ENCODE measurements at places on chromosomes 1 and 21.

DNA sequence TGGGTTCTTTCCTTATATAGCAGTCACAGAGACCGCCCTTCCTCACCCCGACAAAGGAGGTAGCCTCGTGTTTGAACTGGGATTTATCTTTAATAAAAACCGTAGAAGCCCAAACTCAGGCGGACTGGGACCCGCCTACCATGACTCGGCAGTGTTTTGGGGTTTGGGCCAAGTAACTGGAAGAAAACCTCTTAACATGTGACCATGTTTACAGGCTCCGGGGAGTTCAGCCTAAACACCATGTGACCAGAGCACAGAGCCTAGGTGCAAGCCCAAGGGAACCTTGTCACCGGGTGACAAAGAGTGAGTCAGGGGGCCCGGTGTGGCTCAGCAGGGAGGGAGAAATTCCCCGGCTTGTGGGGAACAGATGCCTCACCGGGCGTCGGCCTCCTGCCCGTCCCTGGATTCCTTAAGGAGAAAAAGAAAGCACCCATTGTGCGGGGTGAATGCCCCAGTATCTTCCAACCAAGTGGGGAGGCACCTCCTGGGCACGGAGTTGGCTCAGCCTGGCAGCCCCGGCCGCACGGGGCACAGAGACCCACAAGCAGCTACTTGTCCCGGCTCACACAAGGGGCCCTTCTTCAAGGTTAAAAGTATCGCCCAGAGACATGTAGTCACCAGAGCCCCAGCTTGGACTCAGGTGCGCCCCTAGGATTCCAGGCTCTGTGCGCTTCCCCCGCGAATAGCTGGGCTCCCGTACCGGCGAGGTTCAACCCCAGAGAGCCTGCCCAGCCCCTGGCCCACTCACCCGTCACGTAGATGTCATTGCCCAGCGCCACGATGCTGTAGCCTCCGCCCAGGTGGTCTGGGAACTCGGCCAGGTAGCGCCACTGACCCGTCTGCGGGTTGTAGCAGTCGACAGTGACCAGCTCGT, 1.4 kb downstream of the KLHL21 start:
- peak; percentile 68 for DNase-seq

- no peak for DNase-seq
These were observed 10.4 kb downstream of the TDRKH start for GRCh38 chr1:151779852-151780251.

DNA sequence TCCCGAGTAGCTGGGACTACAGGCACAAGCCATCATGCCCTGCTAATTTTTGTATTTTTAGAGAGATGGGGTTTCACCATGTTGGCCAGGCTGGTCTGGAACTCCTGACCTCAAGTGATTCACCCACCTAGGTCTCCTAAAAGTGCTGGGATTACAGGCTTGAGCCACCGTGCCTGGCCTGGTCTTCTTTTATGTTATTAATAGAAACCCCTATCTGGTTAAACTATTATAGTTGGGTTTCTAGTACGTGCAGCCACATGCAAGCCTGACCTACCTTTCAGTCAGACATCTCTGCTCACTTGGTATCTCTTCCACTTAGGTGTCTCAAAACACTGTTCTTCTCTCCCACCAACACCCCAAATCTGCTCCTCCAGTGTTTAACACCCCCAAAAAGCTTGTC, 34.4 kb downstream of the PSEN2 start:
- DNase-seq, result no peak

GRCh38 chr1:97298966-97299365, 577.4 kb downstream of the PTBP2 start:
- no peak for DNase-seq

- DNase-seq, result no peak
These were observed 14.6 kb downstream of the CHIT1 start for GRCh38 chr1:203214871-203215270.

DNA sequence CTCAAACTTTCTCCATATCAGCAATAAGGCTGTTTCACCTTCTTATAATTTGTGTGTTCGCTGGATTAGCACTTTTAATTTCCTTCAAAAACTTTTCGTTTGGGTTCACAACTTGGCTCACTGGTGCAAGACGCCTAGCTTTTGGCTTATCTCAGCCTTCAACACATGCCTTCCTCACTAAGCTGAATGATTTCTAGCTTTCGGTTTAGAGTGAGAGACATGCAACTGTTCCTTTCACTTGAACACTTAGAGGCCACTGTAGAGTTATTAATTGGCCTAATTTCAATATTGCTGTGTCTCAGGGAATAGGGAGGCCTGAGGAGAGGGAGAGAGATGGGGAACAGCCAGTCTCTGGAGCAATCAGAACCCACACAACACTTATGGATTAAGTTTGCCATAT, 41.2 kb upstream of the IFNLR1 start:
- DNase-seq, result no peak

GRCh38 chr1:8329439-8329838, 11.5 kb downstream of the SLC45A1 start:
- no peak for DNase-seq

DNA sequence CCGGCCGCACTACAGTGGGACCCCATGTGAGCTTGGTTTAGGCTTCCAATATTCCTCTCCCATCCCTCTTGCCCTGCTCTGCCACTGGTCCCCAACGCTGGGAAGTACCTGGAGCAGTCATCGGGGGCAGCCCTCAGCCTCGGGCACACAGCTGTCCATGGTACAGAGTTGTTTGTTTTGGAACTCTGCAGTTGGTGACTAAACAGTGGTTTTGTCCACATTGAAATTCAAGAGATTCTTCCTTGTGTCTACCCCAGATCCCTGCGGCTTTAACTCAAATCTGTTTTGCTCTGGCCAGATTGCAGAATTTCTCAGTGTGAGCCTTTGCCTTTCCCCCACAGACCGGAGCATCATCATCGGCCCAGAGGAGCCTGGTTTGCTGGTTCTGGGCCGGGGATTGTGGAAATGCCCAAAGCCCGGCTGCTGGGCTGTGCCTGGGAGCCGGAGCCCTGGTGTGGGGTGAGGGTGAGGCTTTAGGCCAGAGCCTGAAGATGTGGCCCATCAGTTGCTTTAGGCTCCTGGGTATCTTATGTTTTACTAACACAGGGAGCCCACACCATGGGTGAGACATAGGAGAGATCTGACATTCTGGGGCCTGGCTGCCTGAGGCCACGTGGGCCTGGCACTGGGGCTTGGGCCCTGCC, 93.2 kb downstream of the ARHGEF10L start:
- no peak for DNase-seq

- DNase-seq, result peak; percentile 10
These were observed 102.8 kb downstream of the CASZ1 start for GRCh38 chr1:10693497-10694273.

DNA sequence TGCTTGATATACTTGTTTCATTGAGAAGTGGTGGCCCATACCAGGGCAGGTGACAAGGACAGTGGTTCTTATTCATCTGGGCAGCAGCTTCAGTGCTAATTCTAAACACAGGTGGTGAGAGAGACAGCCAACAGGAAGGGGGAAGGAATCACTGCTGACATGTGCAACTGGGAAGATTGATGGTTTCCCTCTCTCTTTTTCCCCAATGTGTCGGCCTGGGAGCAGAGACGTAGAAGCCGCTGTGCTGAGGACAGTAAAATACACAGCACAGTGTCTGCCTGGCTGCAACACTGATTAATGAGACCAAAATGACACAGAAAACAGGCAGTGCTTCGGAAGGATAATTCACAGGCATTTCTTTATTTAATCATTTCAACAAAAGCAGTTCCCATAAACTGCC, 48.8 kb downstream of the WARS2 start:
- no peak for DNase-seq

DNA sequence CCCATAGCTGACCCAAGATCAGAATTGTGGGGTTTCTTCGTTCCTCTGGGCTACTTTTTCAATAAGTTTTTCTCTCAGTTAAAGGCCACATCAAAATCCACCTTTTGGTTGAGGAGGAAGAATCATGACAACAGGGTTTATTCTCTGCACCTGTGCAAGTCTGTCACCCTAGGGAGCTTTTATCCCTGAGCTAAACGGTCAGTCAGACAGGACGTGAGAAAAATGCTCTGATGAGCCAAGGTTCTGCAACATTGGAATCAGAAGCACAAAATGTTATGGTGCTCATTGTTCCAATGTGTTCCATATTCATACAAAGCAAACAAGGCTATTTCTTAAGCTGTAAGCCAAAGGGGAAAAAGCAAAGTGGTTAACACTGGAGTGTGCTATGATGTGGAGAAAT, 7.4 kb upstream of the ERICH3 start:
- no peak for DNase-seq

GRCh38 chr21:31198575-31198974, 145.5 kb downstream of the TIAM1 start:
- no peak for DNase-seq

GRCh38 chr1:7196036-7196911, 411.0 kb downstream of the CAMTA1 start:
- no peak for DNase-seq

- no peak for DNase-seq
These were observed 837 bp downstream of the FOXD3 start for GRCh38 chr1:63322944-63323864.

GRCh38 chr21:15732290-15732995, 2.7 kb downstream of the USP25 start:
- DNase-seq, result no peak

GRCh38 chr1:40411294-40411693, 37.8 kb downstream of the SMAP2 start:
- DNase-seq, result no peak

DNA sequence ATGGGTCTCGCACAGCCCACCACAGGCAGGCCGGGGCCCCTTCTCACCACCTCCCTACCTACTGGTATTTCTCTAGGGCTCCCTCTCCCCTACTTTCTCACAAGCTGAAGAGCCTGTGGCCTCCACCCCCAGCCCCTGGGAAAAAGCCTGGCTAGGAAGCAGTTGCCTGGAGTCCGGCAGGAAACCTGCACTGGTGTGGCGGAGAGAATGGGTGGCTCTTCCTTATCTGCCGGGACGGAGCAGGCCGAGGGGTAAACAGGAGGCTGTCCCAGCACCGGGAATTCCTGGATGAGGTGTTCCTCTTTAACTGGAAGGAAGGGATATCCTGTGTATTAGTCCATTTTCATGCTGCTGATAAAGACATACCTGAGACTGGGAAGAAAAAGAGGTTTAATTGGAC, 125.8 kb downstream of the TLR5 start:
- no peak for DNase-seq

DNA sequence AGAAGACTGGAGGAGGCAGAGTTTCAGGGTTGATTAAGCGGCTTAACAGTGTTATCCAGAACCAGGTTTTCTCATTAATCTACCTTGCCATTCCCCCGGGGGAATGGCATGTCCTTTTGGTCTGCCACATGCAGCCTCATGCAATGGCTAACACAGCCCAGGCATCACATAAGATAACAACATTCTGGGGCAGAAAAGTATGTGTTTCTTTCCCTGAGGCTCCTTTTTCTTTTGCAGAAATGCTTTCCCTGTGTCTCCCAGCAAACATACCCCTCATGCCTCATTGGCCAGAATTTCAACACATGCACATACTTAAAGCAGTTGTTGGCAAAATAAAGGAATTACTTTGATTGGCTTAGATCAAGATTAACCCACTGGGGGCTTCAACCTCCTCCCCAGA, 98.6 kb downstream of the OMA1 start:
- no peak for DNase-seq

DNA sequence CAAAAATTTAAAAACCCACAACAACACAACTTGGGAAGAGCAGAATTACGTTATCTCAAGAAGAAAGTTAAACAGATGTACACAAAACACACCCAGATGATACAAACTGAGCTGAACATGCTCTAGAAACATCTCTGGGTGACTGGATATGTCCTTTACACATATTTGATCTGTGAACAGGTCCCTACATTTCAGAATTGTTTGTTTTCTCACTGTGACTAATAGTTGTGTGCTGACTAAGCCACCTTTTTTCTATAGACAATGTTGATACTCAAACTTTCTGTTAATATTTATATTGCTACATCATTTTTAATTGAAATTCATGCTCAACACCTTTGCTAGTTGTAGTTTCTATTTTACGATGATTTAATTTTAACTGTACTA, 1.0 kb upstream of the F11R start:
- DNase-seq, result no peak

- DNase-seq, result no peak
These were observed 29.2 kb upstream of the CNTN2 start for GRCh38 chr1:205013683-205014367.

DNA sequence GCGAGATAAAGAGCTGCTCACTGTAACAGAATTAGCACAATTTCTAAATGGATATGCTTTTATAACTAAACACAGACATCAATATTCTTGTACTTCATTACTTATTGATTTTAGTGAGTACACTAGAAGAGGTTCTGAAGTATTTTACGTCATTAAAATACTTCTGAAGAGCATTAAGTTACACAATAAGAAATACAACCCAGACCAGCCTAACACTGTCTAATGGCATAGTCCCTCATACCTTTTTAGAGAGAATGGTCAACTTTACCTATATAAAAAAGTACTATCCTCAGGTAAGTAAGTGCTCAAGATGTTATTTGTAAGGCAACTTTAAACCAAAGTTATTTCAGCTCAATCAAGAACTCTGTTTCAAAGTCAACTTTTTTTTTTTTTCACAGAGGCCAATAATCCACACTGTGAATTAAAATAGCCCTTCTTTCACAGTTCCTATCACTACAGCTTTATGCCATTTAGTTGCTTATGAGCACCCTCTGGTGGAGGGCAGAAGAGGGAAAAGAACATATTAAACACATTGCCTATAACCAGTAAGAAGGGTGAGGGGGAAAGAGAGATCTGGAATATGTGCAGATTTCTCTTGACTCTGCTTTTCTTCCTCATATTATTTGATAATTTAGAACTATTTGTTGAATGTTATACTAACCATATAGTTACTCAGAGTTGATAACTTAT, 182.1 kb upstream of the DMRTA2 start:
- DNase-seq, result no peak

DNA sequence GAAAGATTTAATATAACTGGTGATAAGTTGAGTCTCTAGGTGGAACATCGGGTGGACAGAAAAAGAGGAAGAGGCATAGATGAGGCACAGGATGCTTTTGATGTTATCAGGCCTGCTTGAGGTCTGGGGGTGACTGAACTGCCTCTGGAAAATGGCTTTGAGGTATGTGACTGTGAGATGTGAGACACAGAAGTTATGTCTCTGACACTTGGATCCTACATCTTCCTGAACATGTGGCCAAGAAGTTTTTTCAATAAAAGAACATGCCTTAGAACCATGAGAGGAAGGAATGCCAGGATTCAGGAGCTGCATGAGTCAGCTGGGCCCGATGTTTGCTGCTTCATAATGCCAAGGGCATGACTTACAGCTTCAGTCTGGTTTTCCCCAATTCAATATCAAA, 11.5 kb upstream of the AIM2 start:
- DNase-seq, result no peak

GRCh38 chr1:161480381-161481035, 24.7 kb upstream of the FCGR2A start:
- no peak for DNase-seq

- no peak for DNase-seq
These were observed 15.4 kb upstream of the ADAR start for GRCh38 chr1:154623358-154623757.

Measured in stimulated activated CD8-positive, alpha-beta memory T cell treated with anti-CD3 and anti-CD28 coated beads, Interleukin-4, amount 100 ng/mL, for 4 hours (primary cell).